ENCODE measurements at places on chromosomes 5 and 9. TPM values are rescaled to one million over a fixed set of nuclear protein-coding genes. Genes with fewer than 3 reads are reported as not detected.

Gene HMGCS1
- total RNA-seq = 131 TPM

Gene SLC6A3
- 0.04 TPM for total RNA-seq

- no peaks in the 10 kb centered on the region for H3K27me3 ChIP-seq
- H3K36me3 ChIP-seq = peaks cover 6% of the 10 kb centered on the region
- DNase-seq = no peak
- H3K27ac ChIP-seq = no peak overlapping the region
Observed at GRCh38 chr9:127495884-127496555, 44.7 kb downstream of the LRSAM1 start.

- H3K4me1 ChIP-seq = peaks cover 53% of the 10 kb centered on the region
- H3K27me3 ChIP-seq = no peaks in the 10 kb centered on the region
- DNase-seq = no peak
- H3K27ac ChIP-seq = peak overlapping the region; percentile 94
- H3K36me3 ChIP-seq = no peaks in the 10 kb centered on the region
- no peak overlapping the region for H3K4me3 ChIP-seq
Observed at GRCh38 chr9:127570533-127571111, 41.5 kb upstream of the STXBP1 start.

Gene INSYN2B
- total RNA-seq = 0.49 TPM

DNA sequence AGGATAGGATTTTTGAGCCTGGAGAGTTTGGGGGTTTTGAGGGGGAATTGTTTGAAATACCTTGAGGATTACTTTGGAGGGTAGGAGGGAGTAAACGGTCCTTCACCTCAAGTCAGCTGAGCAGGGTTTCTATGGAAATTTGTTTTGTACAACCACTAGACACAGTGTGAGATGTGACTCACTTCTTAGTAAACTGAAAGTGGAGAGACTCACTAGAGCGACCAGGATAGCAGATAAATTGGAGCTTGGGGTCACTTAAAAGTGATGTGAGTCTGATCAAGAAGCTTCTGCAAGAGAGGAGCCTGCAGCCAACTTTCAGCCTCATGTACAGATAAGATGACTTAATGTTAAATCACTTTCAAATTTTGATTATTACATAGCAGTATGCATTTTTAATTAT lies 1945.9 kb upstream of the NUDT12 start:
- no peaks in the 10 kb centered on the region for H3K27me3 ChIP-seq
- no peak for DNase-seq
- no peaks in the 10 kb centered on the region for H3K36me3 ChIP-seq
- peak overlapping the region; percentile 59 for H3K27ac ChIP-seq
- H3K4me1 ChIP-seq = peaks cover 16% of the 10 kb centered on the region
- H3K4me3 ChIP-seq = no peak overlapping the region
